Hematopoietic multipotent progenitor cell treated with erythropoietin and hydrocortisone succinate and interleukin-3 and kit ligand, for 8 days (in vitro differentiated cells): ENCODE measurements at places on chromosomes 3 and 15.

- DNase-seq = peak; percentile 68
Measured at GRCh38 chr3:177777699-177778098, 580.4 kb upstream of the TBL1XR1 start.

DNA sequence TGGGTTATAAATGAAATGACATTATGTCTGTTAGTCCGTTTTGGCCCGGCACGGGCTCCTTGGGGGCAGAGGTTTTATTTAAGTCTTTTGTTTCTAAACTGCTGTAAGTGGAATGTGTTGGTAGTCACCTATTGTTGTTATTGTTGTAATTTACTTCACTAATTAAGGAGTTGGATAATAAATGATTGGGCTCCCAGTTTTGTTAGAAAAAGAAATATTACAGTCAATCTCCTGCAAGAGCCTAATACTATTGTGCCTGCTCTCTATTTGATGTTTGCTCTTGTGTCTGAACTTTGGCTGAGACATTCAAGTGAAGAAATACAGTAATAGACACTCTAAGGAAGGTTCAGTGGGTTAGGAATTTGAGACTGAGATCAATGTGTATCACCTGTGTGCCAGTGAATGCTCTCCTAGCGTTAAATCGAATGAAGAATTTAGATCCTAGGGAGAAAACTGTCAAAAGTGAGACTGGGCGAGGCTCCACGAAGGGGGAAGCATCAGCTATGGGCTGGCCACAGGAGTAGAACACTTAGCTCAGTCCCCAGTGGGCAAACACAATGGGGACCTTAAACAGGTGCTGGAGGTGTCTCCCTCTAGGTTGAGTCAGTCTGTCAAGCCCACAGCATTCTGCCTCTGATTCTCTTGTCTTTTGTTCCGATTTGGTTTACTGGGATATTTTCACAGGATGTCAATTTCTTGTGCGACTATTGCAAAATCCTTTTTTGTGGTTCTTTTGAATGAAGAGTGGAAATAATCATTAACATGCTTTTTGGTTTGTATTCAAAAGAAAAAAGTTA lies 1.2 kb downstream of the ROBO2 start:
- no peak for DNase-seq

GRCh38 chr3:138219255-138219654 lies 32.2 kb downstream of the ARMC8 start:
- DNase-seq = no peak

DNA sequence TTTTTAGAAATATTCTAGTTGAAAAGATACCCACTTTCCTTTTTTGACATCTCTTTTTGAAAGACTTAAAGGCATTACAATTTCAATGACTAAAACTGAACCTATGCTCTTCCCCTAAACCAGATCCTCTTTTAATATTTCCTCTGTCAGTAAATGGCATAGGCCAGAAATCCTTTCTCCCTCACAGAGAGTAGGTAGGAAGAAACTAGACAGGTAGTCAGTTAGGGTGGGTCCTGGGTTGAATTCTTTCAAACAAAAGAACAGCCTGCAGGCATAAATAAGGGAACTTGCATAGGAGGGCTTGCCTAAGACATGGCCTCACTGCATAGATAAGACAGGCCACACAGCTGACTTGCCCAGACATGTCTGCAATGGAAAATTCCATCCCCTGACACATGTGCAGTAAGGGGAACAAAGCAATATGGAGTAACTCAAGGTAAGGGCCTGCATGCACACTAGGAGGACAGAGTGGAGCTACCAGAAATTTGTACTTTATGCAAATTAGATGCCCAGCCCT lies 23.1 kb downstream of the PLSCR5 start:
- DNase-seq = peak; percentile 58

DNA sequence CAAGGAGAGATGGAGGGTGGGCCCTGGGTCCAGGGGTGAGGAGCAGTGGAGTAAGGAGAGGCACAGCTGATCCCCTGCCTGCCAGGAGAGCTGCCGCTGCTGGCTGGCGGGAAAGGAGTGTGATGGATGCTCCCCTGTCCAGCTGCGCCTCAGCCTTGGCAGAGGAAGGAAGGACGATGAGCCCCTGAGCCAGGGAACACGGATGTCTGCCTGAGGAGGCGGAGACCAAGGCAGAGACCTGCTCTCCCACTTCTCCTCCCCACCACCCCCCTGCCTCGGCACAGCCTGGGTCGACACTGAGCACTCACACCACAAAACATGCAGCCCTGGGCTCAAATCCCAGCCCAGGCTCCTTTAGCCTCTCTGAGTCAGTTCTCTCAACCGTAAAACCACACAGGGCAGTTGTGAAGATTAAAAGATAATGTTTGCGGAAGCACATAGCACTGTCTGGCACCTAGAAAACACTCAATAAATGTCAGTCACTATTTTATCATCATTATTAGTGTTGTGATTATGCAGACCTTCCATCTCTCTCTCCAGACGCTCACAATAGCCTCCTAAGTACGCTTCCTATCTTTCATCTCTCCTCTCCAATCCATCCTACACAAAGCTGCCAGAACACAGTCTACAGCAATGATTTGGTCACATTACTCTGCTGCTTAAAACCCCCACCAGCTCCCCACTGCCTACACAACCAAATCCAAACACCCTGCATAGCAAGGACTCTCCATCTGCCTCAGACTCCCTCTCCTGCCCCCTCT lies 52.2 kb downstream of the SEMA5B start:
- peak; percentile 38 for DNase-seq

- DNase-seq = no peak
Measured at GRCh38 chr3:171874251-171874681, 31.1 kb downstream of the TMEM212 start.

DNA sequence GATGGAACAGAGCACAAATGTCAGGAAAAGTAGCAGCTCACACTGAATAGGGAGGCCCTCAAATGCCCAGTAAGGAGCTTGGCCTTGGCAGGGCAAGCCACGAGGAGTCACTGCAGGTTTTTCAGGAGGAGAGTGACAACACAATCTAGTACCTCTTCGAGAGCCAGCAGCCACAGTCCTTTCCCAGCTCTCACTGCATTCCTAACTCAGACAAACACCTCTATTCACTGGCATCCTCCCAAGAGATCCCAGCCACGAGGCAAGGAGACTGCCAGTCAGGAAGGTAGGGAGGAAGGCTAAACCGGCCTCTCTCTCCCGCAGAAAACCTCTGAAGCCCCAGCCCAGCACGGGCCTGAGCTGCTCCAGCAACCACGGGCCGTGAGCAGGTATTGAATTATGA lies 146.0 kb upstream of the SMAD3 start:
- DNase-seq = no peak

DNA sequence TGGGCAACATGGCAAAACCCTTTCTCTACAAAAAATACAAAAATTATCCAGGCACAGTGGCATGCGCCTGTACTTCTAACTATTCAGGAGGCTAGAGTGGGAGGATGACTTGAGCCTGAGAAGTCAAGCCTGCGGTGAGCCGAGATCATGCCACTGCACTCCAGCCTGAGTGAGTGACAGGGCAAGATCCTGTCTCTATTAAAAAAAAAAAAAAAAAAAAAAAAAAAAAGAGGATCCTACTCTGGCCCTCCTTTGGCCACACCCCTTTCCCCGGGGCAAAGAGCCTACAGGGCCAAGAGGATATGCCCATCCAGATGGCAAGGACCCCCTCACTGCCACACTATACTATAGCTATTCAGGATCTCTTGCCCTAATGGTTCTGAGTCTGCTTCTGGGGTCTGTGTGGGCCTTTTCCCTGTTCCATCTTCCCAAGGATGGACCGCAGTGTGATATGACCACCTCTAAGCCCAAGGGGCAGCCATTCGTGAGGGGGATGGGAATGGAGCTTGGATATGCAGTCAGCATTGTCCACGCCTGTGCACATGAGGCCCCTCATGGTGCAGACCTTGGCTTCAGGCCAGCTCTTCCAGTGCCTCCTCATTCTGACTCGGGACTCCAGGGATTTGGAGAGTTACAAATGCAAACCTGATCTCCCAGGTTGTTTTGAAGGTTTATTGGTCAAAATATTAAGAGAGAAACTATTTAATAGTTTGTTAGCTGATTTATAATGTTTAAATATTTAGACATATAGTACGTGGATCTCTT lies 7.3 kb downstream of the TYRO3 start:
- DNase-seq = no peak

GRCh38 chr3:50378757-50379156 lies 19.4 kb upstream of the TMEM115 start:
- no peak for DNase-seq

DNA sequence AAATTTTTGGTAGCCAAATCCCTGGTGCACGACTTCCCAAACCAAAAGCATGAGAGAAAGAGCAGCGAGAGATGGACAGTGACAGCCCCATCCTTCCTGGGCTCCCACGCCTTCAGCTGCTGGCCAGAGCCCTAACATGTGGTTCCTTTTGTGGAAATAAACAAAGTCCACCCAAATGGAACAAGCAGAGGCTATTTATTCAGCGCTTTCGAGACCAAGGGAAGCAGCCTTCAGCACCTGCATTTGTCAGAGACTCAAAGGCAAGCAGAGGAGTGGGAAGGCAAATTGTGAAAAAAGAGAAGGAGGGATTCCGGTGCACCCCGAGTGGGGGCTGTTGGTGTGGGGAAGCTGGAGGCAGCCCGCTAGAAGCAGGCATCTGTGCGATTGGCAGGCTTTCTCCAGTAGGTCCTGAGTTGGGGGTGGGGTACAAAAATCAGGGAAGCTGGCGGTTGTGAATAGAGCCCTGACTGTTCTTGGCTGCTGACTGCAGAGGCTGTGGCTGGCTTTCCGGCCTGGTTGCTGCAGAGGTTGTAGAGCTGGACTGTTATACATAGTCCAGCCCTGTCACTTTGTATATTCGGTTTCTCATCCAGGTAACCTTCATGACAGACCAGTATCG lies 427.2 kb downstream of the OCA2 start:
- no peak for DNase-seq

GRCh38 chr15:61819386-61819785 lies 240.9 kb downstream of the VPS13C start:
- no peak for DNase-seq

GRCh38 chr3:141796081-141796888 lies 33.1 kb downstream of the GRK7 start:
- peak; percentile 66 for DNase-seq

DNA sequence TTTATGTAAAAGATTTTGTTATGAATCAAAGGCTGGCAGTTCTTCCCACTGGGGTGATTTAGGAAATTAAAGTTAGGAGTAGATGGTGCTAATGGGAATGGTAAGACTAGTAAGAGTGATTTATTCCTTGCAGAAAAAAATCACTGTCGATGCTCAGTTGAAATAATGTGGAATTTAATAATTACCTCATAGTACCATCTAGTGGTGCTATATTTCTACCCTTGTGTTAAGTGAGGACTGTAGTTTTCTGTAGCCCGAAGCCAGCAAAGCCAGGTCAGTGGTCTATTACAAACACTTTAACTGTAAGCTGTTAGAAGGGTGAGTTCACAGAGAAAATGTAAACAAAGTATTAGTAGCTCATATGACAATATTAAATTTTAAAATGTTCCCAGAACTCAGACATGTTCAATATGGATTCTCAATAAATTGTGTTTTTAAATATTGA lies 39.5 kb upstream of the GOLGA8J start:
- DNase-seq = no peak

- DNase-seq = peak; percentile 76
Measured at GRCh38 chr3:197501879-197502620, 53.7 kb downstream of the BDH1 start.

DNA sequence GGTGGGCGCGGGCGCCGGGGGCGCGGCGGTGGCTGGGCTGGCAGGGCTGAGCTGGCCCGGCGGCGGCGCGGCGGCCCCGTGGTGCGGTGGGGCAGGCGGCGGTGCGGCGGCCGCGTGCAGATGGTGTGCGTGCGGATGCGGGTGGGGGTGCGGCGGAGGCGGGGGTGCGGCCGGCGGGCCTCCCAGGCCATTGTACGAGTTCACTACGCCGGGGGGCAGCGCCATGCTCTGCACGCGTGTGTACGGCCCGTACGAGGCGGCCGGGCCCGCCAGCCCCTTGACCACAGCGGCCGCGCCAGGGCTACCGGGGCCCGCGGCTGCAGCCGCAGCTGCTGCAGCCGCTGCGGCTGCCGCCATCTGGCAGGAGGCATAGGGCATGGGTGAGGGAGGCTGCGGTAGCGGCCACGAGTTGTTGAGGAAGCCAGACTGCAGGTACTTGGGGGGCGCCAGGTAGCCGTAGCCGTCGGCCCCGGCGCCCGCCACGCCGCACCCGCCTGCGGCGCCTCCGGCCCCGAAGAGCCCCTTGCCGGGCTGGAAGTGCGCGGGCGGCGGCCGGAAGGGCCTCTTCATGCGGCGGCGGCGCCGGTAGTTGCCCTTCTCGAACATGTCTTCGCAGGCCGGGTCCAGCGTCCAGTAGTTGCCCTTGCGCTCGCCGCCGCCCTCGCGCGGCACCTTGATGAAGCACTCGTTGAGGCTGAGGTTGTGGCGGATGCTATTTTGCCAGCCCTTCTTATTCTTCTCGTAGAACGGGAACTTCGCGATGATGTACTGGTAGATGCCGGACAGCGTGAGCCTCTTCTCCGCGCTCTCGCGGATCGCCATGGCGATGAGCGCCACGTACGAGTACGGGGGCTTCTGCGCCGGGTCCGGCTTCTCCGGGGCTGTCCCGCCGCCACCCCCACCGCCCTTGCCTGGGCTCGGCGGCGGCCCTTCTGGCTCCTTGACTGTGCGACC lies 951 bp downstream of the FOXL2 start:
- peak; percentile 44 for DNase-seq

- DNase-seq = no peak
Measured at GRCh38 chr3:74066456-74066855, 441.7 kb upstream of the PDZRN3 start.

DNA sequence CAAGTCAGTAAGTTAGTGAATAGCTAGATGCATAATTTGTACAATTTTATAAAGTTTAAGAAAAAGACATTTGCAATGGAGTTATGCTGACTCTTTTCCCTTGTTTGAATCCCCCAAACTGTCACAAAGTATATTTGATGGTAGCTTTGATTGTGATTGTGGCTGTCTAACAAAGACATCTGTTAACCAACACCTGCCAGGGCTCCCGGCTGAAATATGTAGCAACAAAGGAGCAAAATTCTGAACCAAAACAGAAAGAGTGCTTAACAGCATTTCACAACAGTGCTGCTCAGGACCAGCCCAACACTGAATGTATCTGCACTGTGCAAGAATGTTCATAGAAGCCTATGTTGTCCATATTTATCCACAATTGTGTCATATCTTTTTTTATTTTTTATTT lies 39.4 kb downstream of the LEO1 start:
- DNase-seq = no peak

DNA sequence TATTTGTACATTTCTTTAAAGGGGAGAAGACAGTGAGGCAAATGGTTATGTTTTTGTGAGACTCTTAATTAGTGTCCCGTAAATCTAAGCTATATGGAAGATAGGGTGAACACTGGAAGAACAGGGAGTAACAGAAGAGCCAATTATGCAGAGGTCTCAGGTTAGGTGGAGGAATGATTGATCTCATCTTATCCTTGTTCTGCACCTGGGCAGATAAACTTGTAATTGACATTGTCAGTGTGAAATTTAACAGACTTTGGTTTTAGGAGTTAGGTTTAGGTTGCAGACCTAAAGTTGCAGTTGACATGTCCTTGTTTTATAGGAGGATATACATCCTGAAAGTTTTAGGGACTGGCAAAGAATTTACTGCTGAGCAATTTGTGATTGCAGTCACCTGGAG lies 3.1 kb upstream of the TWF2 start:
- DNase-seq = no peak

- no peak for DNase-seq
Measured at GRCh38 chr3:136920904-136921611, 36.7 kb upstream of the IL20RB start.
